Lung (tissue), 17 donors: ENCODE measurements at places on chromosomes 4 and X.

DNA sequence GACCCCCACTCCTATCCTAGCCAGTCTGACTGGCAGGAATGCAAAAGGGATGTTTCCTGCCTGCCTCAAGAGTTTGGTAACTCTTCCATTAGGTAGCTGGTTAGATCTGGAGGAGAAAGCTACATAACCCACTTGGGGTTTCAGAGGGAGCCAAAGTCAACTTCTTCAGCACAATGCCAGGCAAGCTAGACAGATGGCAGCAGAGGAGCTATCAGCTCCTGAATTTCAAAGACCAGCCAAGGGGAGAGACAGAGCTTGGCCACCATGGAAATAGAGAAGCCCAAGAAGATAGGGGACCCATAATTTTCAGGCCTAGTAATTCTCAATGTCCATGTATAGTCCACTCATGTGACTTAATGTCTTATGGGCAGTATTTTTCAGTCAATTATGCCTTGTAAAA, 56.4 kb downstream of the PGRMC1 start:
- H3K4me3 ChIP-seq = no peak overlapping the region
- no peaks in the 10 kb centered on the region for H3K27me3 ChIP-seq
- no peak overlapping the region for H3K27ac ChIP-seq
- no peak for DNase-seq
- no peaks in the 10 kb centered on the region for H3K36me3 ChIP-seq

- no peak overlapping the region for H3K4me3 ChIP-seq
- H3K27me3 ChIP-seq = no peaks in the 10 kb centered on the region
- no peak overlapping the region for H3K27ac ChIP-seq
- no peak for DNase-seq
- H3K4me1 ChIP-seq = peaks cover 4% of the 10 kb centered on the region
- H3K36me3 ChIP-seq = no peaks in the 10 kb centered on the region
Measured at GRCh38 chr4:177225605-177226004, 84.1 kb upstream of the NEIL3 start.

- no peaks in the 10 kb centered on the region for H3K27me3 ChIP-seq
- peak; percentile 81 for DNase-seq
- H3K27ac ChIP-seq = no peak overlapping the region
- H3K4me3 ChIP-seq = no peak overlapping the region
- peaks cover 12% of the 10 kb centered on the region for H3K4me1 ChIP-seq
Measured at GRCh38 chr4:99221980-99222379, 2.9 kb upstream of the ADH6 start.

DNA sequence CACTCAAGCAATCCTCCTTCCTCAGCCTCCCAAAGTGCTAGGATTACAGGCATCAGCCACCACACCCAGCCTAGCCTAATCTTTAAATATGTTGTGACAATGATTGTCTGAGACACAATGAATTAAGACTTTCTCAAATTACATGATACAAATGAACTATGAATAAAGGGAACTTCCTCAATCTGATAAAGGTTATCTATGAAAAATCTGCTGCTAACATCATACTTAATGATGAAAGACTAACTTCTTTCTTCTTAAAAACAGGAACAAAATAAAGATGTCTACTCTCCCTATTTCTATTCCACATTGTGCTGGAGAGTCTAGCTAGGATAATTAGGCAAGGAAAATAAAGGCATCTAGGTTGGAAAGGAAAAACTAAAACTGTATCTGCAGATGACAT, 60.0 kb downstream of the PDHA1 start:
- DNase-seq = no peak
- no peak overlapping the region for H3K27ac ChIP-seq
- peaks cover 5% of the 10 kb centered on the region for H3K27me3 ChIP-seq
- H3K4me1 ChIP-seq = no peaks in the 10 kb centered on the region

DNA sequence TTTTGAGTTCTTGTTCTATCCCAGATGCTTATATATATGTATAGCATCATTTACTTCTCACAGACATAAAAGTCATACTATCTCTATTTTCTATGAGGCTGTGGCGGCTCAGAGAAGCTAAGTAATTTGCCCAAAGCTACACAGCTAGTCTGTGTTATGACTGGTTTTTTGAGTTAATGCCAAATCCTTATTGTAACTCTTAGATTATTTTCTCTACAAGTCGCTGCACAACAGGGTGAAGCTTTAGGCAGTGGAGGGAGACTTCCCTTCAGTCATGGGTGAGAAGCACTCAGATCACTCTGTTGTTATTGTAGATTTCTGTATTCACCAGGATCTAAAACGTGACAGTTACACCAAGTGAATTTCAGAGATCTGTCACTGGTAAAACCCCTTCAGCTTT, 48.1 kb downstream of the WWC2 start:
- no peaks in the 10 kb centered on the region for H3K36me3 ChIP-seq
- H3K27me3 ChIP-seq = no peaks in the 10 kb centered on the region
- no peak overlapping the region for H3K27ac ChIP-seq
- DNase-seq = no peak
- no peaks in the 10 kb centered on the region for H3K4me1 ChIP-seq
- no peak overlapping the region for H3K4me3 ChIP-seq

DNA sequence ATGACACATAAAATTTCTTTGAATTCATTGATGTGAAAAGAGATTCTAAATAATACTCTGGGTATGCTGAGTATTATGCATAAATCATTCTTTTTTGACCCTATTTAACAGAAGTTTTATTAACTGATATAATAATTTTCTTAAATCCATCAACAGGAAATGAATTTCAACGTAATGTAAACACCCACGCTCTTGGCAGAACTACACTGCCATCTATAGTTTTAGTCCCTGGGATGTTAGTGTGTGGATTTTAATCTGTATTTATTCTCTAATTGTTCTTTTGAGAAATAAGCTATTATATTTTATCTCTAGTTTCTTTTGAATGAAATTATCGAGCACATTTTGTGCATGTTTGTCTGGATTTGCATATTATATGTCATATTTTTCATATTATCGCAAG, 666.8 kb upstream of the NDST4 start:
- H3K4me1 ChIP-seq = no peaks in the 10 kb centered on the region
- DNase-seq = no peak
- H3K36me3 ChIP-seq = no peaks in the 10 kb centered on the region

- no peaks in the 10 kb centered on the region for H3K36me3 ChIP-seq
- H3K4me1 ChIP-seq = no peaks in the 10 kb centered on the region
- H3K4me3 ChIP-seq = no peak overlapping the region
- DNase-seq = no peak
- H3K27ac ChIP-seq = no peak overlapping the region
Measured at GRCh38 chrX:116204932-116205331, 34.4 kb downstream of the AGTR2 start.

DNA sequence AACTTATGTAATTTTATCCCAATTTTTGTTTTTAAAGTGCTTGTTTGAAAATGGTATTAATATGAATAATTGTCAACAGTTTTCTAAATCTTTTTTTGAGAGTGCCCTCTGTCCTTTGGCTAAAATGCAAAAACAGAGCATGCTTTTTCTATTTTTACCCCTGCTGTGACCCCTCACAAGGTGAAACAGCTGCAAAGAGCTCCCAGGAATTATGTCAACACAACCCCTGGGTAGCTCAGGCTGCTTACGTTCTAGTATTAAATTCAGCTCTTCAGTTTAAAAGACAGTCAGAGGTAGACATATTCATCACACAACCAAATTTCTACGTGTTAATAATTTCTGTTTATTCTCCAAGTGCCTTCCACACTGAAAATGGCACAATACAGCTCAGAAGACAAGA, 367.5 kb downstream of the PRDM5 start:
- DNase-seq = no peak
- no peak overlapping the region for H3K27ac ChIP-seq
- no peaks in the 10 kb centered on the region for H3K36me3 ChIP-seq
- H3K4me1 ChIP-seq = peaks cover 2% of the 10 kb centered on the region
- no peaks in the 10 kb centered on the region for H3K27me3 ChIP-seq

GRCh38 chrX:131316260-131316659, 27.2 kb upstream of the IGSF1 start:
- no peaks in the 10 kb centered on the region for H3K4me1 ChIP-seq
- DNase-seq = no peak
- no peak overlapping the region for H3K27ac ChIP-seq

DNA sequence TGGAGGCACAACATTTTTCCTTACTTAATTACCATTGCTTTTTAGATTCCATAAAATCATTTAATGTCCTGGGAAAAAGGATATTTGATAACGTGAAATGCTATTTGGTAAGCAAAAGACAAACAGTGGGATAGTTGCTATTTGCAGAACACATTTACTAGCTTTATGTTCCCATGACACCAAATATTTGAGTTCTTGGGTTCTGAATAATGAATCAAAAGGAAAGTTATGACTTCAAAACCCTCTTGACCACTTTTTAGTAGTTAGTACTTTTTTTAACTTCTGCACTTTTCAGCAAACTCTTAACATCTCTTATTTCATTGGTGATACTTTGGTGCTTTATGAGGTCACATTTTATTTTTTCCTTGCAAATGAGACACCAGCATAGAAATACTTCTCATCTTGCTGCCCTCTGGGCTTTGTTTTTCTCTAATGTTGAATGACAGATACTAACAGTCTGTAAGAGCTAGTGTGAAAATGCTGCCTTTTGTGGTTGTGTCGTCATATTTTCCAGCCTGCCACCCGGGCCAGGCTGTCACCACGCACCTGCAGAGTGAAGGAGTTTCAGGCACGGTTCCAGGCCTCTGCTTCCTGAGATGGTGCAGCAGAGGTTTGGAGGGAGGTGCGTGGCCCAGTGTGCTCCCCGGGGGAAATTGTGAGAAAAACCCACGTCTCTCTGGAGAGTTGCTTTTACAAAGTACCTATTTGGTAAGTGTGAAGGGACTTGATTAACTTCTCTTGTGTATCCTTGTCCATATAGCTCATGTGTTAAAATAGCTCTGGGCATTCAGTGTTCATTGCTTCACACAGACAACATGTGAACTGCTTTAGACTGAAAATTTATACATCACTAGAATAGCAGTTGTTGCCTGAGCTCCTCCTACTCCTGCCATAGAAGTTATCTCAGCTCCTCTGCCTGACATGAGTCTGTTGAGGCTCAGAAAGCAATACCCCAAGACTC, 34.7 kb downstream of the MSL3 start:
- DNase-seq = no peak
- H3K27me3 ChIP-seq = peaks cover 30% of the 10 kb centered on the region
- no peak overlapping the region for H3K27ac ChIP-seq
- H3K36me3 ChIP-seq = no peaks in the 10 kb centered on the region
- no peaks in the 10 kb centered on the region for H3K4me1 ChIP-seq

DNA sequence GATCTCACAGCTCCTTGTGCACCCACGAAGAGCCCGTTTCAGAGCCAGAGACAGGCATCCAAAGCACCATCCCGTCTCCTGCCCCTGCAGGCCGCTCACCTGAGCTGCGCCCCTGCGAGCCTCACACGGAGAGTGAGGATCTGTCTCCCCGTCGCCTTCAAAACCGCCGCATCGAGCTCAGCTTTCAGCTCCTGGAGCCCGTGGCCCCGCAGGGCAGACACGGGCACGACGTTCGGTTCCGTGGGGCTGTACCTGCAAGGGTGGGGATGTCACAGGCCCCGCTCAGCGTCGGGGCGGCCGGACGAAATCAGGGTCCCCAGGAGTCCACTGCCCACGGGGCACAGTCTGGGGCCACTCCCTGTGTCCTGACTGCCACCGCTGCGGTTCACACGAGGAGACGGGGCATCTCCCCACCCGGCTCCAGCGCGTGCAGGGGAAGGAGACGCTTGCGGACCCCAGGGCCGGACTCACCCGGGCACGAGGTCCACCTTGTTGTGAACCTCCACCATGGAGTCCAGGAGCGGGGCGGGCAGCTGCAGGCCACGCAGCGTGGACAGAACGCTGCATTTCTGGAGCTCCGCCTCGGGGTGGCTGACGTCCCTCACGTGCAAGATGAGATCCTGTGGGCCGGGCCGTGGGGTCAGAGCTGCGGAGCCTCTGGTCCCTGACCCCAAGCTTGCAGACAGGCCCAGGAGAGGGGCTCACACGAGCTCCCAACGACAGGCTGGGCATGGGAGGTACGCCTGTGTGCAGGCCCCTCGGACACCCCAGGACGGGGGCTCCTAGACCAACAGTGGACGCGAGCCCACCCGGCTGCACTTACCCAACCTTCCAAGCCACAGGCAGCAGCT, 11.1 kb downstream of the GTPBP6 start:
- H3K27ac ChIP-seq = no peak overlapping the region
- no peak overlapping the region for H3K4me3 ChIP-seq
- DNase-seq = no peak

DNA sequence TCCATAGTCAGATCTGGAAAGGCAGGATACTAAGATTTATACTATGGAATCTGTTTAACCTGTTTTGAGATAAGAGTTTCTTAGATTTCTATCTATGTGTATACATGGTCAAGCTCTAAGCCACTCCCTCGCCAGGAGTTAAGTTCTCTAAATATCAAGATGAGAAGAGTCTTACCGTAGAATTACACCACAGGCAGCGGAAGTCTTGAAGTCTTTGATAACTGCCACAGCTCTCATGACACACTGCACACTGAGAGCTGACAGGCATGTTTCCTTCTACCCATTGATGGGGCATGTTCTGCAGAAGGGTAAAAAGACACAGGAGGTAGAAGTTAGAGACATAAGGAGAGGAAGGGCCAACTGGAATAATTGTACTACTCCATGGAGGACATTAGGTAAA, 67.7 kb downstream of the DGKK start:
- H3K36me3 ChIP-seq = no peaks in the 10 kb centered on the region
- no peaks in the 10 kb centered on the region for H3K27me3 ChIP-seq
- H3K27ac ChIP-seq = no peak overlapping the region

DNA sequence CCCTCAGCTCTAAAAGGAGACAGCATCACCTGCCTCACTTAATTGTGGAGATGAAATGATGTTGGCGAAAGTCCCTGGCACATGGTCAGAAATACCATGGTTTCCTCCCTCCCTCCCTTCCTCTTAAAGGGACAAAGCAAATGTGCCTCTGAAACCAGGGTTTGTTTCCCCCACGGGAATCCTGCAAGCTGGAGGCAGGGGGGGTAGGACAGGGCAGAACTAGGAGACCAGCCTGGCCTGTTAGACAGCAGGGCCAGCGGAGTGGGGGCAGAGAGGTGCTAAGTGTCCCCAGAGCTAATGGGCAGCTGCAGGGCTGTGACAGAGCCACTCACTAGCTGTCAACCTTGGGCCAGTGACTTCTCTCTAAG, 5.7 kb downstream of the RTL5 start:
- no peaks in the 10 kb centered on the region for H3K36me3 ChIP-seq
- H3K4me1 ChIP-seq = no peaks in the 10 kb centered on the region
- H3K27me3 ChIP-seq = peaks cover 11% of the 10 kb centered on the region

GRCh38 chr4:123588631-123589241, 192.1 kb downstream of the SPRY1 start:
- H3K4me3 ChIP-seq = no peak overlapping the region
- no peak for DNase-seq
- H3K27me3 ChIP-seq = no peaks in the 10 kb centered on the region
- no peaks in the 10 kb centered on the region for H3K36me3 ChIP-seq
